Ecto neural progenitor cell (in vitro differentiated cells): ENCODE measurements at places on chromosomes 16 and 17.

GRCh38 chr17:67821871-67822367 lies 3.4 kb upstream of the BPTF start:
- DNase-seq = peak; percentile 26

DNA sequence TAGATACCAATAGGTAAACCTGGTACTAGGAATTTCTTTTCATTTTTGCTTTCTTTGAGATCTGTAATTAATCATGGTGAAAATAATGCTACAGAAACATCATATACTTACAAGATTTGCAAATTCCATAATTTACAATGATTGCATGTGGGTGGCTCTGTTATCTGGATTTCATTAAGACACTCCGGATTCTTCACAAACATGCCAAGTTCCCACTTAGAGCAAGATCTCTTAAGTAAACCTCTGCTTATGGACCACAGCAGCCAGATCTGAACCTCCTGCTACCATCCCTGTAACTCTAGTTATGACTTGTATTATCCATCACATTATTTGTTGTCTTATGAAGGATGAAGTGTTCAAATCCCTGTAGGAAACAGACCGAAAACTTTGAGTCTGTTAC lies 424.7 kb downstream of the CDH13 start:
- no peak for DNase-seq

GRCh38 chr16:17335826-17336529 lies 134.8 kb downstream of the XYLT1 start:
- DNase-seq = no peak

DNA sequence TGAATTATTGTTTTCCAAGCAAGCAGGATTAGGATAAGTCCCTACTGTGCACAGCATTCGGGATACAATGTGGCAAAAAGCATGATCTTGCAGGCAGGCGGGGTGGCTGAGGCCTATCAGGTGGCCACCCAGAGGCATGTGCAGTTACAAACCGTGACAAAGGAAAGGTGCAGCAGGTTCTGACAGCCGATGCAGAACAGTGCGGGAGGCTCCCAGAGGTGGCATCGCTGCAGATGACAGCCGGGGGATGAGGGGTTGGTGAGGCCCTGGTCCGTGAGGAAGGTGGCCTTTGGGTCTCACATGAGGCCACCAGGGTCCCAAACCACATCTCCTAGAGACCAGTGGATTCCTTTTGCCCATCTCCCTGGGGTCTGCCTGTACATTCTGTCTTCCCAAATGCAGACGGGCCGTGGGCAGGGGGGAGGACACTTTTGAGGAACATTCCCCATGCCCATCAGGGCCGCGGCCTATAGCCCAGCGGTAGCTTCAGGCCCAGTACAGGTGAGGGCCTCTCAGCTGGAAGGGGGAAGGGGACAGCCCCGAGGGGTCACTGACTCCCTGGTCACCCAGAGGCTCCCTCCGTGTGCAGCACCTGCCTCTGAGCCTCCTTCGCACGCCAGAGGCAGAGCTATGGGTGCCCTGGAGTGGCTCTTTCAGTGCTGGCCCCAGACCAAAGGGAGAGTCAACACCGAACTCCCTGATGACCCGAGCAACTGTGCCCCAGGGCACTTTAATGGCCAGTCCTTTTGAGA lies 85.1 kb downstream of the SOCS1 start:
- DNase-seq = no peak

- no peak for DNase-seq
Observed at GRCh38 chr17:76063875-76064546, 8.3 kb downstream of the SRP68 start.

GRCh38 chr17:57068222-57068658 lies 16.8 kb upstream of the AKAP1 start:
- DNase-seq = peak; percentile 62

GRCh38 chr16:27398894-27399853 lies 2.8 kb upstream of the IL21R start:
- DNase-seq = no peak

DNA sequence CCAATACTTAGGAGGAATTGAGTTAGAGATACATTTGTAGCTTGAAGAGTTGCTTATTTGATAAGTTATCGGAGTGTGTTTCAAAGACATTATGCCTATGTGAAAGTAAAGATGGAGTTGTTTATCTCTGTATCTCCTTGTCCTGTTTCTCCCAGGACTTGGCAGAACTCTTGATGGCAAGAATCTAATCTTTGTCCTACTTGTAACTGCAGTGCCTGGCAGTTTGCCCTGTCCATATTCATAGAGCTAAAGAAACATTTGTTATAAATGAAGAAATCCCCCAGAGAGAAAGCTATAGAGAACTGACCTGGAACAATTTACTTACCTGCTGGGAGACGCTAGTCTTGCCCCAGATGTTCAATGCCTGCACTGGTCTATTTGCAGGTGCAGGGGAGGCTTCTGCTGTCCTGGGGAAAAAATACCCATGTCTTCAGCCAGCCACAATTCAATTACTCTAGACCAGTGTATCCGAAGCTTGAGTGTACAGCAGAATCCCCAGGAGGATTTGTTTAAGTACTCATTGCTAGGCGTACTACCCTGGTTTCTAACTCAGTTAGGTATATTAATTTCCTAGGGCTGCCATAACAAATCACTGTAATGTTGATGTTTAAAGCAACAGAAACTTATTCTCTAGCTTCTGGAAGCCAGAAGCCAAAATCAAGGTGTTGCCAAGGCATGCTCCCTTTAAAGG lies 410.0 kb upstream of the HSBP1 start:
- DNase-seq = no peak
